ENCODE measurements at places on chromosomes 11 and 22. TPM values are rescaled to one million over a fixed set of nuclear protein-coding genes. Genes with fewer than 3 reads are reported as not detected.

GRCh38 chr11:80841675-80842074 is 1400.8 kb upstream of the TENM4 start:
- H3K36me3 ChIP-seq = no peaks in the 10 kb centered on the region
- no peak for DNase-seq
- H3K4me3 ChIP-seq = no peak overlapping the region
- no peaks in the 10 kb centered on the region for H3K4me1 ChIP-seq
- H3K27me3 ChIP-seq = no peaks in the 10 kb centered on the region

Gene C11orf52
- total RNA-seq = 4.0 TPM

GRCh38 chr11:64675450-64676260 is 47.3 kb downstream of the NRXN2 start:
- H3K4me1 ChIP-seq = no peaks in the 10 kb centered on the region
- DNase-seq = no peak
- no peaks in the 10 kb centered on the region for H3K27me3 ChIP-seq

- no peak overlapping the region for H3K27ac ChIP-seq
- no peak for DNase-seq
- no peaks in the 10 kb centered on the region for H3K4me1 ChIP-seq
- no peaks in the 10 kb centered on the region for H3K36me3 ChIP-seq
Measured at GRCh38 chr11:45073685-45074141, 72.7 kb upstream of the PRDM11 start.

GRCh38 chr11:59756558-59756840 is 1.3 kb downstream of the STX3 start:
- peaks cover 7% of the 10 kb centered on the region for H3K36me3 ChIP-seq
- 0 out of 2 replicates have a peak, but pooled peaks cover 4% of the 10 kb centered on the region for H3K4me1 ChIP-seq
- DNase-seq = no peak
- peak overlapping the region; percentile 96 for H3K4me3 ChIP-seq

Gene ZP1
- total RNA-seq = not detected

DNA sequence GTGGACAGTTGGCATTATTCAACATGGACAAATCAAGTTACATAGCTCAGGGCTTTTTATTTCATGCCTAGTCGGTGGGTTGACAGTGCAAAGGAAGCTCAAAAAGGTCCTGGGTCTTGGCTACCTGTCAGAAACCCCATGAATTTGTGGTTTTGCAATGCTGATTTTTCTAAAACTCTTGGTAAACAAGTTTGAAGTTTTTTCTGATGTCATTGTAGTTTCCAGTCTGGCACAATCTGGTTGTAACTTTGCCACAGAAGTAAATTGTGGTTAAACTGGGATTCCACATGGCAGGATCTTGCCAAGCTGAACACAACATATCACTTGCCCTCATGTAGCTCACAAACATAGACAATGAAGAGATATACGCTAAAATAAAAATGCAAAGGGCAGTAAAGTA is 100.8 kb downstream of the EHF start:
- no peak overlapping the region for H3K27ac ChIP-seq
- H3K4me3 ChIP-seq = no peak overlapping the region
- no peaks in the 10 kb centered on the region for H3K27me3 ChIP-seq
- DNase-seq = no peak
- peaks cover 28% of the 10 kb centered on the region for H3K36me3 ChIP-seq

DNA sequence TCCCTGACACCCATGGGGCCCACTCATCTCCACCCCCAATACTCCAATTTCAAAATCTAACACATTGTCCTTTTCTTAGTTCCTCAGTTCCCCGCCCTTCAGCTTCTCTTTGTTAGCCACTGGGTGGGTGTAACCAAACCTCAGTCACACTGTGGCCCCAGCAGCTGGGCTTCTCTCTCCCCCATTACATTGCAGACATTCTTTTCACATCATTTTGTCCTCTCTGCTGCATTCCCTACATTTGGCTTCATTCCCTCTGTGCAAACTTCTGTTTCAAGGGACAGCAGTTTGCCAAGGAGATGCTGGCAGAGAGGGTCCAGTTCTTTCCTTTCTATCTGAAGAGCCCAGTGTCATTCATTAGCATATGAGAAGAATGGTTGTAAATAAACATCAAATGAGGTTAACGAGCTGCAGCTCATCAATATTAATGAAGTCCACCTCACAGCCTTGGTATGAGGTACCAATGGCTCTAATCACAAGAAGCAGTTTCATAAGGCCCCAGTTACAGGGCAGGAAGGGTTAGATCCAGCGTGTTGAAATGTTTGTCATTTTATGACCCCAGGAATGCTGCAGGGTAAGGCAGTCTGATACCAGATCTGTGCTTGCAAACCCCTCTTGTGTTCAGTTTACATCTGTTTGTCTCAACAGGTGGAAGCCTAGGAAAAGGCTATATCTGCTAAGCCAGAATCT is 72.3 kb downstream of the ARFGAP2 start:
- peaks cover 4% of the 10 kb centered on the region for H3K4me1 ChIP-seq
- DNase-seq = peak; percentile 59
- H3K27me3 ChIP-seq = no peaks in the 10 kb centered on the region
- H3K27ac ChIP-seq = peak overlapping the region; percentile 10

Gene B4GALNT4
- total RNA-seq = 105 TPM

GRCh38 chr11:126993599-126993998 is 7.0 kb downstream of the KIRREL3 start:
- H3K27me3 ChIP-seq = peaks cover 4% of the 10 kb centered on the region

DNA sequence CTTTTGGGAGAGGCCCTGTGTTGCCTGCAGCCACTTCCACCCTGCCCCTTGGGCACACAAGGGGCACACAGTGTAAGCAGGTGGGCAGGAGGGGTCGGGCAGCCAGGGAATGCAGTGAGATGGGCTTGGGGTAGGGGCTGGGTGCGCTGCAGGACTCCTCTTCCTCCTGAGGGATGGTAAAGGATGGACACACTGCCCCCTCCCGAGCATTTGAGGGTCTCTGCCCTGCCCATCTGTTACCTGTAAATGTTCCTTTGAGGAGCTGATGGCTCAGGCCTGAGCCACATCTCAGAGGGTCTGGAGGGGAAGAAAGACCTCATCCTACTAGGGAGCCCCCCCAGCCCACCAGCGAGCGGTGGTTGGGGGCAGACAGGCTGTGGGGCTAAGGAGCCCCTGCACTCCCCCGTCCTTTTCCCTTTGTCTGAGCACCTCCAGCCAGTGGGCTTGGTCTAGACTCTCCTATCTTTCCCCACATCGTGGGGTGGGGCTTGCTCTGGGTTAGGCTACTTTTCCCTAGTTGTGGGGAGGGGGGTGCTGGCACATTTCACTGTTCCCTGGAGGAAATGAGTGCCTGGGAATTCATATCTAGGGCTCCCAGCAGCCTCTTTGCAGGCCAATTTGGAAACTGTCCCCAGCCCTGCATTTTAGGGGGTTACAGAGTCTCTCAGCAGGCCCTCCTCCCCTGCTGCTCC is 1.7 kb upstream of the TSSC4 start:
- no peaks in the 10 kb centered on the region for H3K27me3 ChIP-seq
- no peak overlapping the region for H3K27ac ChIP-seq
- H3K36me3 ChIP-seq = peaks cover 4% of the 10 kb centered on the region
- H3K4me1 ChIP-seq = no peaks in the 10 kb centered on the region
- peak overlapping the region; percentile 81 for H3K4me3 ChIP-seq

- DNase-seq = no peak
- no peak overlapping the region for H3K27ac ChIP-seq
- peaks cover 8% of the 10 kb centered on the region for H3K4me1 ChIP-seq
- no peaks in the 10 kb centered on the region for H3K36me3 ChIP-seq
Measured at GRCh38 chr11:77748266-77748665, 72.3 kb downstream of the RSF1 start.

DNA sequence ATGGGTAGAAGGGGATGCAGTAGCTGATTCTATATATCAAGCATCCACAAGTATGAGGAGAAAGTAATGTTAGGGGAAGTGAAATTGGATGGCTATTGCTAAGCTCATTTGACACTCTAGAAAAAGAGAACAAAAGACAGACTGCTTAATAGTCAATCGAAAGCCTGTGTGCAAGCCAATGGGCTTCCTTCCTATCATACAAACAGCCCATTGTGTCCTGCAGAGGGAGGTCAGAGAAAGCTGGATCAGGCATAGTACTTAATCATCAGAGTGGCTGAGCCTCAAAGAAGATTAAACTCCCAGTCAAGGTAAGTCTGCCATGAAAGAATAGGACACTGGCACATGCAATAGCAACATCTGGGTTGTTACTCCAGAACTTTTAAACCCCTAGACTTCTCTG is 50.9 kb upstream of the PGR start:
- no peak for DNase-seq
- H3K27ac ChIP-seq = no peak overlapping the region
- no peaks in the 10 kb centered on the region for H3K27me3 ChIP-seq

DNA sequence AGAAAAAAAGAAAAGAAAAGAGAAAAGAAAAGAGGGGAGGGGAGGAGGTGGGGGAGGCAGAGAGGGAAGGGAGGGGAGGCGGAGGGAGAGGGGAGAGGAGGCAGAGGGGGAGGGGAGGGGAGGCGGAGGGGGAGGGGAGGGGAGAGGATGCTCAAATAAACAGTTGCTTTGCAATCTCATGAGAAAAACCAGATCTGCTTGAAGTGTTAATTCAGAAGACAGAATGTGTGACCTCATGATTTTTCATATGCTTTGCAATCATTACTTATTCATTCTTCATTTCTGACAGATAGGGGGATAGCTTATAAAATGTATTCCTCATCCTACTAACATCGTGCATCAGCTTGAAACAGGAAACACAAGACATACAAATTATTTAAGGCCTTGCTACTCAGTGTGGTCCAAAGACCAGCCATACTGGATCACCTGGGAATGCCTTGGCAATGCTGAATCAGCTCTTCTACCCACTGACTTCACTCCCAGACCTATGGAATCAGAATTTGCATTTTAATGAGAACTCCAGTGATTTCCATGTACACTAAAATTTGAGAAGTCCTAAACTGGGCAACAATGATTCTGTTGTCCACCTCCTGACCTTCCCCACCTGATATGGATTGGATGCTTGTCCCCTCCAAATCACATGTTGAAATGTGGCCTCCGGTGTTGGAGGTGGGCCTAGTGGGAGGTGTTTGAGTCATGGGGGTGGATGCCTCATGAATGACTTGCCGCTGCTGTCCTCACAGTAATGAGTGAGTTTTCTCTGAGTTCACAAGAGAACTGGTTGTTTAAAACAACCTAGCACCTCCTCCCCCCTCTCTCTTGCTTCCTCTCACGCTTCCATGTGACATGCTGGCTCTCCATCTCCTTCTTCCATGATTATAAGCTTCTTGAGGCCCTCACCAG is 69.2 kb downstream of the CCDC34 start:
- no peak overlapping the region for H3K27ac ChIP-seq
- H3K4me1 ChIP-seq = no peaks in the 10 kb centered on the region
- no peaks in the 10 kb centered on the region for H3K27me3 ChIP-seq
- H3K36me3 ChIP-seq = peaks cover 24% of the 10 kb centered on the region
- no peak overlapping the region for H3K4me3 ChIP-seq

Gene MOGAT2
- total RNA-seq = not detected

GRCh38 chr11:76276046-76276780 is 69.9 kb upstream of the WNT11 start:
- no peak overlapping the region for H3K27ac ChIP-seq
- H3K36me3 ChIP-seq = no peaks in the 10 kb centered on the region
- peaks cover 2% of the 10 kb centered on the region for H3K4me1 ChIP-seq
- no peak for DNase-seq

Gene NLRP6
- not detected for total RNA-seq
